ENCODE measurements at places on chromosomes 3 and 15.

DNA sequence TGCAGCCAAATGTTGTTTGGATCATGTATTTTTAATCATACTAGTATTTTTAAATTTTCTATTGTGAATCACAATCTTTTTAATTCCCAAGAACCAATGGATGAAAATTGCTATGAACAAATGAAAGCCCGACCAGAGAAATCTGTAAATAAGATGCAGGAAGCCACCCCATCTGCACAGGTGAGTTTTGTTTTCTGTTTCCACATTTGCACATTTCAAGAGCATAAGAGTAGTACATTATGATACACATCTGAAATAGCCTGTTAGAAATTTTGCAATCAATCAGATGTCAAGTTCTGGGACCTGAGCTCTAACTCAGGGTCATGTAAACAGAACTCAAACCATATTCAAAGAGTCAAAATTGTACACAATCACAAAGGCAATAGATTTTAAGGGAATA lies 26.5 kb downstream of the TRAT1 start:
- DNase-seq: no peak

- no peak for DNase-seq
Measured at GRCh38 chr3:120344349-120344748, 4.8 kb downstream of the LRRC58 start.

- DNase-seq: no peak
Measured at GRCh38 chr3:118805007-118805406, 229.6 kb downstream of the IGSF11 start.

- DNase-seq: no peak
Measured at GRCh38 chr3:58064923-58065638, 56.9 kb downstream of the FLNB start.

- DNase-seq: no peak
Measured at GRCh38 chr15:69574506-69574905, 121.9 kb downstream of the RPLP1 start.

GRCh38 chr15:35921046-35921445 lies 375.1 kb upstream of the DPH6 start:
- no peak for DNase-seq

- DNase-seq: no peak
Measured at GRCh38 chr3:29026286-29026685, 254.6 kb upstream of the RBMS3 start.

DNA sequence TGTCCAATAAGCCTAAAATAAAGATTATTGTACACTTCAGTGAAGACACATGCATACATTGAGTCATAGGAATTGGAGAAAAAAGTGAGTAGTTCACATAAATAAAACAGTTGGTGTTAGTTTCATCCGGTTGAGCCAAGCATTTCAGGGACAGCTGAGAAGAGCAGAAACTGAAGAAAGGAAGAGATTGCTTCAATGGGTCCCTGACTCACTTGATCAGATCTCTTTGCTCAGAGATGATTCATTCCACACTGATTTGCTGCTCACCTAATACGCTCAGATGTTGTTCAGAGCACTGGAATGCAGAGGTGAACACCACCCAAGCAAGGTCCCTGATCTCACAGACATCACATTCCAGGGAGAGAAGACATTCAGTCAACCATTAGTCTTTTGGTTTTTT lies 93.7 kb downstream of the RAD18 start:
- no peak for DNase-seq

- DNase-seq: no peak
Measured at GRCh38 chr3:143769616-143770015, 78.7 kb downstream of the SLC9A9 start.

DNA sequence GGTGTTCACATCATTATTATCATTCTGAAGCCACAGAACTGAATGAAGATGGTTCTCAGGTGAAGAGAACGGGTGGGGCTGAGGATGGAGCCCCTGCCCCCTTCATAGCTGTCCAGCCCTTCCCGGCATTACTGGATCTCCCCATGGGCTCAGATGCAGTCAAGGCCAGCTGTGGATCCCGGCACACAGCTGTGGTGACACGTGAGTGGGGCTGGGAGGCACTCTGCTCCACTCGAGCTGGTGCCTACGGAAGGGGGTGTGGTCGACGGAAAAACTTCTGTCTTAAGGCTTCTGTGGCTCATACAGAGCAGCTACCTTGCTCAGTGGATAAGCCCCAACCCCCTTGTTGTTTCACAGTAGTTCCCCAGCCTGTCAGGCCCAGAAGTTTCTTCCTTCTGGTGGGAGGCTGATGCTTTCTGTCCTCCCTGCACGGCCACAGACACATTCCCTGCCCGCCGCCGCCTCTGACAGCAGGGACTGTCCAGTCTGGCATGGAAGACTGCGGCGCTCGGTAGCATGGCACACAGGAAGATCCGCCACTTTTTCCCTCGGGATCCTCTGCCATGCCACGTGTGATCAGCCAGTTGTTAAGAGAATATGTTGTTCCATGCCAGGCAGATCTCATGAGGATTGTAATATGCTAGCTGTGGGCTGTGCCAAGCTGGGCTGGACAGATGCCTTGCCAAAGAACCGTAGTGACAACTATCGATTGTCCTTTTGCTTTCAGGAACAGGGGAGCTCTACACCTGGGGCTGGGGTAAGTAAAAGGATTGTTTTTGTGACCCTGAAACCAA lies 5.8 kb downstream of the RCCD1 start:
- no peak for DNase-seq

DNA sequence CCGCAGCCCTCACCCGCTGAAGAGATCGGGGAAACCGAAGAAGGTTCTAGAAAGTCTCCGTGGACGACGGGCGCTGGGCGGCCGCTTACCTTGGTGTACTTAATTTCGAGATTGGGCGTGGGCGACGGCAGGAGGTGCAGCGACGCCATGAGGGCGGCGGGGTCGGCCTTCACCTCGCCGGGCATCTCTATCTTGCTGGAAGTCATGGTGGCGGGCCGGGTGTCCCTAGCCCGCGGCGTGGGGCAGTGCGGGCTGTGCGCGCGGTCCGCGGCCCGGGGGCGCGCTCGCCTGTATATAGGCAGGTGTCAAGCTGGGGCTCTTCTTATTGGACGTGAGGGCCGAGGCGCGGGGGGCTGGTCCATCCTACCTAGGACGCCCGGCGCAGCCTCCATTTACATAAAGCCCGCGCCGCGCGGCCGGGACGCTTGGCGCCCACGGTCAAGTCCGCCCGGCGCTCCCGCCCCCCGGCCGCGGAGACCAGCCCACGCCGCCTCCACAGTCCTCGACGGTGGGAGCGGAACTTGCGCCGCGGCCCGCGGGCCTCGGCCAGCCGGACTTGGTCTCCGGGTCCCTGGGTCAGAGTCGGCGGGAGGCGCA lies at the start of gene ALDH1A2:
Gene ALDH1A2, minus strand, starts transcription at position 267 of the 597 bp plus-strand sequence. Its CDS starts 61 bp downstream, at position 206.
- peak; percentile 5 for DNase-seq

DNA sequence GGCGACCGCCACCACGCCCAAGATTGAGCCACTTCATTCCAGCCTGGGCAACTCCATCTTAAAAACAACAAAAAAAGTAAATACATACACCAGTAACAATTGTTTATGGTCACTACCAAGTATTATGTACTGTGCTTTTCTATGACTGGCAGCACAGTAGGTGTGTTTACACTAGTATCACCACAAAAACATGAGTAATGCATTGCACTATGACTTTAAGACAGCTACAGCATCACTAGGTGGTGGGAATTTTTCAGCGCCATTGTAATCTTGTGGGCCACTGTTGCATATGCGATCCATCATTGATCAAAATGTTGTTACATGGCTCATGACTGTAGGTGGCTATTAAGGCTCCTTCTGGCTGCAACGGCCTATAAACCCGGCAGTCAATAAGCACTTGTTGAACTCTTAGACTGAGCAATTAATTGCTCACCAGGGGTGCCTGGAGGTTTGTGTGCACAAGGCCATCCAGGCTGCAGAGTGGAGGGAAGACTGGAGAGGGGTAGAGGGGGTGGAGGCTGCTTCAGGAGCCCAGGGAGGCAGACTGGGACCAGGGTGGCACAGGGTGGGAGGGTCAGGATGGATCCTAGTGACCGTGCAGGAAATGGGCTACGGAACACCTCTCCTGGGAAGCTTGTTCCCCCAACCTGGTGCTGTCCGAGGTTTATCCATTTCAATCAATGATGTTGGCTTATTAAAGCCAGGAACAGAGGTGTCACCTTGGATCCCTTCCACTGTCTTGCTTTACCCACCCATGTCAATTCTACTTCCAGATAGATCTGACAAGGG lies 17.9 kb upstream of the COPG1 start:
- no peak for DNase-seq

DNA sequence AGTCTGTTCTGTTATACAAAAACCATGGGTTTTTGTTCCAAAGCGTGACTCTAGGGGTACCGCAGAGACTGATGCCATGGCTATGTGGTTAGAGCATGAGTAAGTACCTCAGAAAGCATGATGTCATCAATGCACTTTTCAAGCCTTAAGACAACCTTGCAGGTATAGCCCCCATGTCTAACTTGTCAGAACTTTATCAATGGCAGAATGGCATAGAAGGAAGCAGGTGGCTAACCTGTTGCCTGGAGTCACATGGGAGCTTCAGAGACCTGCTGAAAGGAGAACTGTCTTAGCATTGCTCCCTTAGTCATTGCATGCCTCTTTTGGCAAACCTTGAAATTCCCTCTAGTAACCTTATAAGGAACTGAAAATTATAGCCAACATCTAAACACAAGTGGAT lies 52.5 kb downstream of the EOMES start:
- DNase-seq: no peak

DNA sequence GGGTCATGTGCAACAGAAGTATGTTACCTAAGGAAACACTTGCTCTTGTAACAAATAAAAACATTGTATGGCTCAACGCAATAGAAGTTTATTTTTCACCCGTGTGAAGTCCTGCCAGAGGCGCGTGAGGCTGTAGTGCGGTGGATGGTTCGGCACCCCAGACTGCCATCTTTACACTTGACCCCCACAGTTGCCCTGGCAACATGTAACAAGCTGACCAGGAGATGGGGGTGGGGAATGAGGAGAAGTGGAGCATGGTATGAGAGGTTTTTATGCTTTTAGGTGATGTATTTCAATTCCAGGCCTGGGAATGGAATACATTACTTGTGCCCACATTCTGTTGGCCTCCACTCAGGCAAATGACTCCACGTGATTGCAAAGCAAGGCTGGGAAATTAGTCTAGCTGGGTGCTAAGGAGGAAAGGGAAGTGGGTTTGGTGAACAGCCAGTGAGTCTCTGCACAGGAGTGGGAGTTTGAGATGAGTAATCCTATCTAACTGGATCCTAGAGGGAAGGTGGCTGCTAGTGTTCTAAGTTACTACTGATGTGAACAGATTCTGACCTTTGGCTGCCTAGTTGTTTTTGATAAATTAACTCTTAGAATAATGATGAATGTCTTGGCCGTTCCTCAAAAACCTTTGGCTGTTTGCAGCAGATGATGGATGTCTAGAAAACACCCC lies 33.8 kb upstream of the GREM1 start:
- DNase-seq: no peak

- peak; percentile 43 for DNase-seq
Measured at GRCh38 chr15:82663186-82663600, 16.0 kb upstream of the CPEB1 start.

DNA sequence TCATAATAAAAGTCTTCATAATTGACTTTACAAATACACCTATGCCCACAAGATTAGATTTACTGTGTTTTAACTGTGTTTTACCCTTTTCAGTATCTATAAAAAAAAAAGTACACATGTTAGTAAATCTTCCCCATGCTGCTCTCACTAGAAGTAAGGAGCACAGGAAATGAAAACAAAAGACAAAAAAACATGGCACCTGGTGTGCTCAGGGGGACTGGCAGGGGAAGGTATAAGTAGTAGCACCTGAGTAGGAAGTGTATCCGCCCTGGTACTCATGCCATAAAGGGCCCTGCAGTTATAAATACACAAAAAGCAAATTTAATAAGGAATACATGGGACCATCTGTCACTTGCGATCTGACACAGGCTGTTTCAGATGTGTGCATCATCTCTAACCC lies 8.9 kb upstream of the ALDH1A2 start:
- no peak for DNase-seq

DNA sequence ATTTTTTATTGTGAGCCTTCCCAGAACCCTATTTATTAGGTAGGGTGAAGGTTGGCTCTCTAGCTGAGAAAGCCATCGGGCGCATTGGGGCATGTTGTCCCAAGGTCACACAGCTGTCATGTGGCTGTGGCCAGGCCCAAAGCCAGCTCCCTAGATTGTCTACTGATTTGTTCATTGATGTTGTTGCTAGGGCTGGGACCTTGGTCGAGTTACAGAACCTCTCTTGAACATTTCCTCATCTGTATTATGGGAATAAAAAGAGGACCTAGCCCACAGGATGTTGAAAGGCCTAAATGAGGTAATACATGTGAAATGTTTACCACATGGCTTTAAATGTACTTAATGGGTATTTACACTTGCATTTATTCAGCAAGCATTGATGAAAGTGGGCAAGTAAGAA lies 252.5 kb downstream of the SUCLG2 start:
- no peak for DNase-seq

GRCh38 chr3:38205472-38205805 lies 40.1 kb downstream of the OXSR1 start:
- no peak for DNase-seq

DNA sequence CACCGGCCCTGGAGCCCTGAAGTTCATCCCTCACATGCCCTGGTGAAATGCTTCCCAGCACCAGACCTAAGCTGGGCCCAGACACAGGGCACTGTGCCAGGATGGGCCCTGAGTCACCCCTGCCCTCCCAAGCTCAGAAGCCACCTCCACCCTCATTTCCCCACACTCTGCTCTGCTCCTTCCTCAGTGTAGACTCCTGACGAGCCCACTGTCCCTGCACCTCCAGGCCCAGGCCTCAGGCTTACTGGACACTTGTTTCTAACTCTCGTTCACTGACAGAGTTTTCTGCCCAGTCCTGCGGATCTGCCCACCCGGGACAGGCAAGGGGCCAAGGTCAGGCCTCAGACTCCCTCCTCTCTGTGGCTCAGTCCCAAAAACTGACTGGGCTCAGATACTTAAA lies 112.6 kb upstream of the RNF7 start:
- DNase-seq: no peak

DNA sequence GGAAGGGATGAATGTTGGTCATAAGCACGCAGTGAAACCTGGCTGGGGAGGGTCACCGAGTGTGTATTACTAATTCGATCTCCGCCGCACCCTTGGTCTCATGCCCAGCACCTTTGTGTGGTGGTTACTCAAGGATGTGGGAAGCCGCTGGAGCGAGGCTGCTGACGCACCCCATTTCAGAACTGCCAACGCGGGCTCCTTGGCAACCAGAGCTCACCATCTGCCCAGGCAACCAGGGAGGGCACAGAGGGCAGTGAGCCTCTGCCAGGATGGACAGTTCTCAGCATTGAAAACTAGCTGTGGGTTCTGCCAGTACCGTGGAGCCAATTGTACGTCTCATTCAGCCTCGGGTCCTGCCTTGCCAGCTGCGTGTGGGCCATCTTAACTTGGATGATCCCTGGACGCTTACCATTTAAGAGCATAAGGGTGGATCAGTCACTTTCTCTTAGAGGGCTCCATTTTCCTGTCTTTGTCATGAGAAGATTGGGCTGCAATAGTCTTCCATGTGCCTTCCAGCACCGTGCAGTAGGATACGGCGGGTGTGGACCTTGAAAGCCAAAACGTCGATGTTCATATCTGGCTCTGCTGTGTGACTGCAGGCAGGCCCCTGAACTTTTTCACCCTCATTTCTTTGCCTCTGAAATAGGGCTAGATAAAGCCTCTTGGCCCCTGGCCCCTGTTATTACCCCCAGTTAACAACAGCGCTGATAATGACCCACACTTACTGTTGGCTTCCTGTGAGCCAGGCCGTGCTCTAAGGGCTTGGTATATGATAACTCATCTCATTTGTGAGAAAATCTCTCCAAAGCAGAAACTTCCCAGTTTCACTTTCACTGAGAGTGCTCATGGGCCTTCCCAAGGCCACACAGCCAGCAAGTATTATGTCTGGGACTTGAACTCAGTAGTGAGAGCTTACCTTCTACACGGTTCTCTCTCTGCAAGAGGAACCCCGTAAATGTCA lies 238.8 kb downstream of the OPA1 start:
- DNase-seq: no peak

GRCh38 chr3:167851171-167851570 lies 115.7 kb downstream of the SERPINI1 start:
- no peak for DNase-seq
